ENCODE measurements at places on chromosomes 11 and 22. TPM values are rescaled to one million over a fixed set of nuclear protein-coding genes. Genes with fewer than 3 reads are reported as not detected.

INS gene
- total RNA-seq, result not detected

GP1BB gene
- 1.8 TPM for total RNA-seq

DNA sequence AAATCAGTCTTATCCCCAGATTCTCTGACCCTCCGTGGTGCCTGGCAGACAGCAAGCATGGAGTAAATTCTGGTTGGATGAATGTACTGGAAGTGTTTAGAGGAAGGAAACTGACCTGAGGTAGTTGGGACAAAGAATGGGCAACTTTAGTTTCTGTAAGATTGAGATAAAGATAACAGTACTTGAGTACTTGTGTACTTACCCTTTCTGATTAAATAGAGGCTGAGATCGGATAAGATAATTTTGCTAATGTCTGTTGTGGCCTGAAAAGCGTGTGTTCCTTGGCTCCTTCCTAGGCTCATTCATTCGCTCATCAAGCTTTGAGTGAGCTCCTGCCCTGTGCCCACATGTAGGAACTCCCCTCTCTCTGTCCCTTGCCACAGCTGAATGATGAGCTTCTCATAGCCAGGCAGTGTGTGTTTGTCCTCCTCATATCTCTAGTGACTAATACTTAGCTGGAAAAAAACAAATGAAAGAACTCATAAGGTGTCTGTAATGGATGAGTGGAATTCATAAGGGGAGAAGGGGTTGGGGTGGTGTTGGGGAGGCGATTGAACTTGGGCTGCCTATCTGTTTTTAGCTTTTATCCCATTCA, 118.1 kb downstream of the DBX1 start:
- DNase-seq, result no peak

DNA sequence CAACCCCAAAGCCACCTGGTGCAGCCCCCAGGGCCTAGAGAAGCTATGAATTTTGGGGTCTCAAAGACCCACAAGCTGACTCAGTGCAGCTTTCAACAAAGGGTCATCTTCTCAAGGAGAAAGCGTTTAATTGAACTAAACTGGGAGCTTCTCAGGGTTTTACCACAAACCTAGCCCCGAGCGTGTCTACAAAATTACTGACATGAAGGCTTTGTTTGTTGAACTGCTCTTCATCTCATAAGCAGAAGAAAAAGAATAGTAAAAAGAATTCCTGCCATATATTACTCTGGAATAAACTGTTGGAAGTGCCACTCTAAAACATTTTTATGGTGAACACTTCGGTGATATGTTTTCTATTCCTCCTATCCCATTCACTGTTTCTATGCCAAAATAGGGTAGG, 50.8 kb upstream of the INCENP start:
- no peak for DNase-seq

DNA sequence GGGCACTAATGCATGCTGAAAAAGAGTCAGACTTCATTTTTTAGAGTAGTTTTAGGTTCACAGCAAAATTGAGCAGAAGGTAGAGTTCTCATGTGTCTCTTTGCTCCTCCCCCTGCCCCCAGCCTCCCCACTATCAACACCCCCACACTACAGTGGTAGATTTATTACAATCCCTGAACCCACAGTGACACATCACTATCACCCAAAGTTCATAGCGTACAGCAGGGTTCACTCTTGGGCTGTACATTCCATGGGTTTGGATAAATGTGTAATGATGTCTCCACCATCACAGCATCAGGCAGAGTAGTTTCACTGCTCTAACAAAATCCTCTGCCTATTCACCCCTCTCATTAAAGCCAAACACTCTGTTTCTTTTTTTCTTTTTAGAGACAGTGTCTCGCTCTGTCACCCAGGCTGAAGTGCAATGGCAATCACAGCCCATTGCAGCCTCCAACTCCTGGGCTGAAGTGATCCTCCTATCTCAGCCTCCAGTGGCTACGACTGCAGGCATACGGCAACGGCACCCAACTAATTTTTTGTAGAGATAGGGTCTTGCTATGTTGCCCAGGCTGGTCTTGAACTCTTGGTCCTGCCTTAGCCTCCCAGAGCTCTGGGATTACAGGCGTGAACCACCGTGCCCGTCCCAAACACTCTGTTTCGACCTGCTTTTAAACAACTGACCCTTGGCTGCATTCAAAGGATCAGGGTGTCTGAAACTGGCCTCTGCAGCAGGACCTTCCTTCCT, 4.1 kb downstream of the BEST1 start:
- no peak for DNase-seq

- DNase-seq, result no peak
Observed at GRCh38 chr11:133694701-133695100, 150.6 kb downstream of the SPATA19 start.

- DNase-seq, result no peak
Observed at GRCh38 chr11:19647816-19648215, 64.8 kb upstream of the NAV2 start.

Data from osteoblast (primary cell).